ENCODE measurements at places on chromosomes 6 and 20.

DNA sequence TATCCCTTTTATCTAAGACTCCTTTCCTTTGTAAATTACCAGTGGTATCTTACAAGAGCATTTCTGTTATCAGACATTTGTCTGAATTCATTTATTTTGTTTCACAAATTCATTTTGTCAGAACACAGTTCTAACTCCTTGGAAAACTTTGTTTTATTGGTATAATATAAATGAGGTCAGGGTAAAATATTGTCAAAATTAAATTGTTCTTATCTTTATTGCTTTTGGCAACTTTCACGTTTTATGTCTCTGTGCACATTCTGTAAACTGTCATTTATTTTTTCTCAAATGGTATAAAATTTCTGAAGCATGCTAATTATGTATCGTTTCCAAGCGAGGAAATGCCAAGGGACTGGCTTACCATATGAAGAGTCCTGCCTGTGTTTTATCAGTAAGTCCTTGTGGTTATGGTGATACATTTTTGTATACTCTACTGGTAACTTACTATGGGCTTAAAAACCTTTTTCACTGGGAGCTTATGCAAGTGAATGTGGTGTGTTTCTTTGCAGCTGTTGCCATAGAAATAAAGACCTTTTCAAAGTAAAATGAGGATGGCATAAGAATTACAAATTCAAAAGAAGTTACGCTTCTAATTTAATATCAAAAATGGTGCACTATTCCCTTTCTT lies 214.2 kb downstream of the COL19A1 start:
- no peak for DNase-seq

DNA sequence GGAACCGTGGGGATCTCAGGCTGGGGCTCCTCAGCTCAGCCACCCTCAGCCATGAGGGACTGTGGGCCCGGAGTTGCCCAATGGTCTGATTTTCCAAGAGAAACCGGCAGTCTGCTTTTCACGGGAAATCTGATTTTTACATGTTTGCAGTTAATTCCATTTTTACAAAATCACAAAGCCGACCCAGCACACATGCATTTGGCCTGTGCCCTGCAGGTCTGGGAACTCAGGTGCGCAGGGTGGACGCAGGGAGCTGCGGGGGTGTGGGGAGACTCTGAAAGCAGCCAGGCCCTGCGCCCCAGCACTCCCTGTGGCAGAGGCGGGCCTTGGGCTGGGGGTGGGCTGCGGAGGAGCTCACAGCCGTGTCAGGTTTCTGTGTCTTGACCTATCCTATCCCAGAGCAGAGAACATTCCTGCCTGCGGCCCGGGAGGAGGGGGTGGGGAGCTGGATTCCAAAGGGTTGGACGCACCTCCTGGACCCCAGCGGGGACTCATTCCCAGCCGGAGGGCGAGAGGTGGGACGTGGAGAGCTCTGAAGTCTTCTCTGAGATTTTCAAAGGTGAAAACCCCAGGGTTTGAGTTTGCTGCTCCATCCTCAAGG lies 60.6 kb downstream of the ADNP start:
- DNase-seq = no peak

DNA sequence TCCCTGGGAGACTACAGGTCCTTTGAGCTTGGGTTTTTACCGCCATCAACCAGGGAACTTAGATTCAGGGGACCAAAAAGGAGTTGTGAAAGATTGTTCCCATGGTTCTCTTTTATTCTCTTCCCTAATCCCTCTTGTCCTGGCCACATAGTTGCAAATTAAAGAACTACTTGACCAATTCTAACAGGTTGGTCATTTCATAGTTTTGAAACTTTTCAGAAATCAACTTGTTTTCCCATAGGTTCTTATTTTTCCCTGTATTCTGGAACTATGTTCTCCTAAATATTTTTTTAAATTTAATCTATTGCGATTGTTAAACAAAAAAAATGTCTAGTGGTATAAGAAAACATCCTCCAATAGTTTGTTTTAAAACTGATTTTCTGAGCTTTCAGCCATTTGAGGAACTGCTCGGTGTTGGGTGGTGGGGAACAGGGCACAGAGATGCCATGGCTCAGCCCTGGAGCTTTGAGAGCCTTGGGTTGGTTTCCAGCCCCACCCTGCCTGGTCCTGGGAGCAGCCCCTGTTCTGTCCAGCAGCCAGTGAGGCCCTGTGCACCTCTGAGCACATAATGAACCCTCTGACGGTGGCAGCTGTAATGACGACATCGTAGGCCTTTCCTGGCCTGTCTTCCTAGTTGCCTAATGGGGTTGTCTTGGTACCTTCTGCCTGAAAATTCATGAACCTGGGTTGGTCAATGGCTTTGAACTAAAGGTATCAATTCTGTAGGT lies 53.5 kb downstream of the TBC1D7 start:
- DNase-seq = no peak

DNA sequence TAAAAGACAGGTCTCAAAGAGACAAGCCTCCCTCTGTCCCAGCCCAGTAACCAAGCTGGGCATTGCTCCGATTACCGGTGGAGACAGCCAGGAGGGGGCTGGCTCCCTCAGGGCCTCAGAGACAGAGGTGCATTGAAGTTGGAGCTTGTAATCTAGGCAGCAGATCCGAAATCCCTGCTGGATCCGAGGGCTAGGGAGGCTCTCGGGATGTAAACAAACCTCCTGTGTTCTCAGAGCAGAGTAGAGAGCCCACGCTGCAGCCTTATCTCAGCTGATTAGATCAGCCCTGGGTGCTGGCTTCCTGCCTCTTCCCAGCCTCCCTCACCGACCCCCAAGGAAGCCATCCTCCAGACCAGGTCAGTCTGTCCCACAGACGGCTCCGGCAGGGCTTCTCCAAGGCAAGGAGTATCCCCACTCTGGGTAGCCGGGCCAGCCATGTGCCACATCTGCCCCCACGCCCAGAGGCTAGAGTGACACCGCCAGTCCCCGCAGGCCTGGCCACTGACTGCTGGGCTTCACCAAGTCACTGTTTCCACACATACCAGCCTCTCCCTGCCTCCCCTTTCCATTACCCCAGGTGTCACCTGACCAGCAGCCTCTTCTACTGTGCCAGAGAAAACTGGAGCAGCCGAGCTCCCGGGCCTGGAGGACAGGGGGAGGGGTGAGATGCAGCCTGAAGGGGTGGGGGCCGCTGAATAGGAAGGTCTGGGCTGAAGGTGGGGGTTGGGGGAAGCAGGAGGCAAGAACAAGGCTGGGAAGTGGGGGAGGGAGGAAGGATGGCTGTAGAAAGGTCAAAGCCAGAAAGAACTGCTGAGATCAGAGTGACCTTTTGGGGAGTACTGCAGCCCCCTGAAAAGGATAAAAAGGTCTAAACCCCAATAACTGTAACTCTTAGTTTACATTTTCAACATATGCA lies 6.0 kb downstream of the SDC4 start:
- no peak for DNase-seq

DNA sequence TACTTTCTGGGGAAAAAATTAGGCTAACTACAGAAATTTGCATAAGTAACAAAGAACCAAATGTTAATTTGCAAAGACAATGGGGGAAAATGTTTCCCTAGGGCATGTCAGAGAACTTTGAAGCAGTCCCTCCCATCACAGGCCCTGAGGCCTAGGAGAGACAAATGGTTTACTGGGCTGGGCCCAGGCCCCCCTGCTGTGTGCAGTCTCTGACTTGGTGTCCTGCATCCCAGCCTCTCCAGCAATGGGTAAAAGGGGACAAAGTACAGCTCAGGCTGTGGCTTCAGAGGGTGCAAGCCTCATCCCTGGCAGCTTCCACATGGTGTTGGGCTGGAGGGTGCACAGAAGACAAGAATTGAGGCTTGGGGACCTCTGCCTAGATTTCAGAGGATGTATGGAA lies 788.4 kb downstream of the FRK start:
- DNase-seq = no peak
